Lower lobe of right lung (tissue), 2 donors: ENCODE measurements at places on chromosomes 12 and 14.

GRCh38 chr14:36521598-36522345 is 1.7 kb upstream of the NKX2-1 start:
- H3K36me3 ChIP-seq = no peaks in the 10 kb centered on the region
- peaks cover 100% of the 10 kb centered on the region for H3K27me3 ChIP-seq
- H3K4me3 ChIP-seq = peak overlapping the region; percentile 53

- no peak for DNase-seq
- H3K36me3 ChIP-seq = no peaks in the 10 kb centered on the region
- no peak overlapping the region for H3K4me3 ChIP-seq
- no peak overlapping the region for H3K27ac ChIP-seq
These were observed 468.1 kb downstream of the NPAS3 start for GRCh38 chr14:33406766-33407165.

- H3K27ac ChIP-seq = no peak overlapping the region
- H3K4me1 ChIP-seq = no peaks in the 10 kb centered on the region
- H3K36me3 ChIP-seq = no peaks in the 10 kb centered on the region
- DNase-seq = no peak
- H3K4me3 ChIP-seq = no peak overlapping the region
These were observed 14.6 kb upstream of the CCDC196 start for GRCh38 chr14:66471584-66471983.

DNA sequence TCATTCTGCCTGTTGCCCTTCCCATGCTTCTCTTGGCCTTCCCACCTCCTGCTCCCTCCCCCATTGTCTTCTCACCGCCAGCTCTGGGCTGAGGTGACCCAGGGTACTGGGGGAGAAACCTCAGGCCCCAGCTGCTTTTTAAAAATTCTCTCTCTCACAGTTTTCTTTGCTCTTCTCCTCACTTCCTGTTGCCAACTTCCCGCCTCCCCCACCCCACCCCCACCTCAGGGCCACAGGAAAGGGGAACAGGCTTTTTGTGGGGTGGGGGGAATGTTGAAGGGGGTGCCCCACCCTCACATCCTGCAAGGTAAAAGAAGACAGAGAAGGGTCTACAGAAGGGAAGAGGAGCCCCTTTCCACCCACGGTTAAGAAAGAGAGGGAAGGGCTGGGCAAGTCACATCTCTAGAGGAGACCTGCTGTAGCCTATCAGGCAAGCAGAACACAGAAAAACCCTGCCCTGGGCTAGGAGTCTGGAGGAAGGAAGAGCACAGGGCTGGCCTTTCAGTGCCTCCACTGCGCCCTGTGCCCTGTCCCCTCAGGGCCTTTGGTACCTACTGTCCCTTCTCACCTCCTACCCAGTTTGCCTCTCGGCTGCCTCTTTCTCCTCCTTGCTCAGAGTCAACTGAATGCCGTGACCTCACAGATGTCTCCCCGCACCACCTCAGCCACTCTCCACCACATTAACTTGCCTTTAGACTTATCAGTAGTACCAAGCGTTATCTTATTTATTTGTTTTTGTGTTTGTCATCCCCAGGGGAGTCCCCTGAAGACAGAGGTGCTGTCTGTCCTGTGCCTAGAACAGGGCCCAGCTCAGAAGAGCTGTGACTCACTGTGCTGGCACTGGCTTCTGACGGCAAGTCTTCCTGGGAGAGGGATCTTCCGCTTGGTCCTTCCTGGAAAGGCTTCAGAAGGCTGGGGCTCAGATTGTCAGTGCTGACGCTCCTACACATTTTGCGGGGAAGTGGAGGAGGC is 1.7 kb downstream of the ARHGAP9 start:
- peaks cover 3% of the 10 kb centered on the region for H3K36me3 ChIP-seq
- DNase-seq = no peak
- peak overlapping the region; percentile 78 for H3K27ac ChIP-seq
- H3K27me3 ChIP-seq = peaks cover 36% of the 10 kb centered on the region

GRCh38 chr12:93323625-93324329 is 53.9 kb upstream of the NUDT4 start:
- H3K27me3 ChIP-seq = no peaks in the 10 kb centered on the region
- no peak overlapping the region for H3K27ac ChIP-seq
- H3K4me3 ChIP-seq = no peak overlapping the region
- H3K4me1 ChIP-seq = no peaks in the 10 kb centered on the region
- no peaks in the 10 kb centered on the region for H3K36me3 ChIP-seq

GRCh38 chr14:73251516-73252215 is 14.4 kb downstream of the PAPLN start:
- H3K36me3 ChIP-seq = no peaks in the 10 kb centered on the region
- no peak overlapping the region for H3K27ac ChIP-seq
- H3K4me3 ChIP-seq = no peak overlapping the region
- no peaks in the 10 kb centered on the region for H3K27me3 ChIP-seq
- no peaks in the 10 kb centered on the region for H3K4me1 ChIP-seq
- DNase-seq = no peak

DNA sequence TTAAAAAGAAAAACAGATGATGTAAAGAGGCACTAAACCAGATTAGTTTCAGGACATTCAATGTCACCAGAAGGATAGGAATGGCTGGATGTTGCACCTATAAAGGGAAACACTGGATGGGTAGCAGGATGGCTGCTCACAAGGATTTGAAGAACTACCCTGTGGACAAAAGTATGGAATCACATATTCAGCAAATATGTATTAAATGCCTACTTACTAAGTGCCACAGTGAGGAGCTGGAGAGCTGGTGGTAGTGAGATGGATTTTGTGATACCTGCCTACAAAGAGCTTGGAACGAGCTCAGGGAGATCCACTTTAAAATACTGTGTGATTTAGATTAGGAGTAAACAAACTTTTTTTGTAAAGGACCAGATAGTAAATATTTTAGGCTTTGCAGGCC is 316.2 kb downstream of the PAWR start:
- no peaks in the 10 kb centered on the region for H3K36me3 ChIP-seq
- no peak for DNase-seq
- H3K4me3 ChIP-seq = no peak overlapping the region
- no peaks in the 10 kb centered on the region for H3K27me3 ChIP-seq
- H3K4me1 ChIP-seq = no peaks in the 10 kb centered on the region
- no peak overlapping the region for H3K27ac ChIP-seq

DNA sequence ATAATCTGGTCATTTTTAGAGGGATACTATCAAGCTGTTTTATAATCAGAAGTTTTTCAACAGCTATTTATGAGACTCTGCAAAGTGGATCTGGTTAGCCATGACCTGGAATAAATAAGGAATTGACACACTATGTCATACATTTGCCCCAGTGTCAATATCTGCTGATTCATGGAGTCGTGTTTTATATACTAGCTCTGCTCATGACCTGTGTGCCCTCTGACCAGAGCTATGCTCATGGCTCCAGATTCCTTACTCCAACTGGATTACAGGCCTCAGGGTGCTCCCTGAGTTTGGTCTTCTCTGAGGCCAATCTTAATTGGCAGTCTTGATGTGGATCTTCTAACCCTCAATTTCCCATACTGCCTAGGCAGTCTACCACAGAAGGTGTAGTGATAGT is 141.1 kb downstream of the FOXA1 start:
- no peak overlapping the region for H3K4me3 ChIP-seq
- no peak overlapping the region for H3K27ac ChIP-seq
- H3K27me3 ChIP-seq = no peaks in the 10 kb centered on the region
- H3K36me3 ChIP-seq = no peaks in the 10 kb centered on the region
